ENCODE measurements at places on chromosomes 5 and 9. TPM values are rescaled to one million over a fixed set of nuclear protein-coding genes. Genes with fewer than 3 reads are reported as not detected.
A peak's percentile ranks its signal among the peaks of the same experiment; 100 is the strongest.

The GRM6 gene
- total RNA-seq, result not detected

The ANKRD31 gene
- total RNA-seq, result 0.42 TPM

GRCh38 chr5:142506046-142506445, 179.8 kb downstream of the FGF1 start:
- peaks cover 22% of the 10 kb centered on the region for H3K4me1 ChIP-seq
- H3K4me3 ChIP-seq, result no peak overlapping the region
- no peak overlapping the region for H3K27ac ChIP-seq
- peaks cover 4% of the 10 kb centered on the region for H3K27me3 ChIP-seq
- H3K36me3 ChIP-seq, result peaks cover 4% of the 10 kb centered on the region
- DNase-seq, result no peak

The C5orf46 gene
- total RNA-seq, result not detected

DNA sequence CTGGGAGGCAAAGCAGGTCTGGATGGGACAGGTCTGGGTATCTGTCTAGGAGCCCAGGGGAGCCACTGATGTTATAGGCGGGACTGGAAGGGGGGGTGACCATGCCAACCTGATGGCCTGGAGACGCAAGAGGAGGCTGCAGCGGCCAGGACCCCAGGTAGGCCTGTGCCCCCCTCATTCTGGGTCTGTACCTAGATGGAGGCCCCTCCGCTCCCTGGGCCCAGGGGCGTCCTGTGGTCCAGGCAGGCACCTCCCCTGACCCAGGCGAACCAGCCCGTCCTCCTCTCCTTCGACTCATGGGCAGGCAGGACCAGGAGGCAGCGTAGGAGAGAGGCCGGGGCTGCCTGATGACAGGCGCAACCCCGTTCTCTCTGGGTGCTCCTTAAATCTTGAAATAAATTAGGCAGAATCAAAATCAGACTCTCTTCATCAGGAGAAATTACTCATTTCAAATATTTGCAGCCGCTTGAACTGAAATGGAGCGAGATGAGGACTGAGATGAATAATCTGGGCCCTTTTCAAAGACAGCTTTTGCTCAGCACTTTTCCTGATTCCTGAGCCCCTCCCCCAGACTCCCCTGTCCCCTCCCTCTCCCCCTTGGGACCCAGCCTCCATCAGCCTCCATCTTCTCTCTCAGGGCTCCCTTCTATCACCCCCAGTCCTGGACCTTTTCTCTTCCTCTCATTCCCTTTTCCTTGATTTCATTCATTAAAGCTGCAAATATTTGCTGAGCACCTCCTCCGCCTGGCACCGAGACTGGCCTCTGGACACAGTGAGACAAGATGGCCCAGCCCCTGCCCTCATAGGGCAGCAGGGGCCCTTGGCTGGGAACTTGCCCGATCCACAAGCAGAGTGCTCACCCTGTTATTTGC, 46.8 kb upstream of the IER5L start:
- H3K27ac ChIP-seq, result peak overlapping the region; percentile 64
- DNase-seq, result no peak
- H3K36me3 ChIP-seq, result no peaks in the 10 kb centered on the region

DNA sequence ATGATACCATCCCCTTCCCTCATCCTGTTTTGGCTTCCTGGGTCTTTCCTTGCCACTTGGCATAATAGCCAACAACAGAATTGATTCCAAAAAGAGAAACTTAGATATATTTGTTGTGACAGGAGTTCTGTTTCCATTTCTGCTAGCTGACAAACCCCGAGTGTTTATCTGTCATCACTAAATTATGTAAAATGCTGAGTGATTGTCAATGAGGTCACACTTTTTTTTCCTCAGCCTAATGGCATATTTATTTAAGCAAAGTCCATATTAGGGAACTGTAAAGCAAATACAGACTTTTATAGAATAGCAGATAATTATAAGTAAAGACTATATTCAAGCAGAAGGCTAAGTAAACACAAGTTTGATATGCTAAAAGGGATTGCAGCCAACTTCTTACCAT, 64.0 kb downstream of the RGS7BP start:
- H3K27me3 ChIP-seq, result no peaks in the 10 kb centered on the region
- H3K36me3 ChIP-seq, result no peaks in the 10 kb centered on the region
- no peak overlapping the region for H3K27ac ChIP-seq
- H3K4me3 ChIP-seq, result no peak overlapping the region
- DNase-seq, result no peak
- H3K4me1 ChIP-seq, result peaks cover 4% of the 10 kb centered on the region

The SPARC gene
- 946 TPM for total RNA-seq

The TPPP gene
- 44.5 TPM for total RNA-seq

- H3K27me3 ChIP-seq, result no peaks in the 10 kb centered on the region
- H3K36me3 ChIP-seq, result no peaks in the 10 kb centered on the region
- no peak for DNase-seq
- no peak overlapping the region for H3K27ac ChIP-seq
- no peaks in the 10 kb centered on the region for H3K4me1 ChIP-seq
Observed at GRCh38 chr5:41822036-41822435, 48.2 kb downstream of the OXCT1 start.

DNA sequence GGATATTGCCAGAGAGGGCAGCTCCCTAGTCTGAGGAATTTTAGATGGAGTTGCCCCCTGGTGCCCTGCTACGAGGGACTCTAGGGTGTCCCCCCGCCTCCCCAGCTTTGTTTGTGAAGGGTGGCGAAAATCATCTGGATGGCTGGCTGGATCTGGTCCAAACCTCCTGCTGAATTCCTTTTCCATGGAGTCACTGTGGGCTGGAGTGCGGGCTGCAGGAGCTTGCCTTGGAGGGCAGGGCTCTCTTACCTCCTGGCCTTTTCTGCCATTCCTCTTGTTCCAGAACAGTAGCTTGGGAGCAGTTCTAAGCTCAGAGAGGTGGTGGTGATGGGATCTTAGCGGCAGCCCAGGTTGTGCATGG, 2.1 kb downstream of the SYNPO start:
- no peak overlapping the region for H3K4me3 ChIP-seq
- no peak overlapping the region for H3K27ac ChIP-seq
- peaks cover 6% of the 10 kb centered on the region for H3K36me3 ChIP-seq
- no peak for DNase-seq
- peaks cover 11% of the 10 kb centered on the region for H3K27me3 ChIP-seq

The C9orf50 gene
- 0.56 TPM for total RNA-seq

DNA sequence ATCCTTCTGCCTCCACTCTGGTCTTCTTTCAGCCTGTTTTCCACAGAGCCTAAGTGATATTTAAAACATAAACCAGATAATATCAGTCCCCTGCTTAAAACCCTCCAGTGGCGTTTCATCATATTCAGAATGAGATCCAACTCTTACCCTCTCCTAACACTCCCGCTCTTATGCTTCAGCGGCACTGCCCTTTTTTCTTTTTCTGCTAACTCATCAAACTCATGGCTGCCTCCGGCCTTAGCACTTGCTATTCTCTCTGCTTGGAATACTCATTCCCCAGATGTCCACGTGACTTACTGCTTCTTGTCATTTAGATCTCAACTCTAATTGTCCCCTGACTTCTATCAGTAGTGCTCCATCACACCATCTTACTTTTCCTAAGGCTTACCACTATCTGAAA, 73.6 kb downstream of the PIP5K1B start:
- no peaks in the 10 kb centered on the region for H3K27me3 ChIP-seq
- H3K4me3 ChIP-seq, result no peak overlapping the region
- no peak for DNase-seq

DNA sequence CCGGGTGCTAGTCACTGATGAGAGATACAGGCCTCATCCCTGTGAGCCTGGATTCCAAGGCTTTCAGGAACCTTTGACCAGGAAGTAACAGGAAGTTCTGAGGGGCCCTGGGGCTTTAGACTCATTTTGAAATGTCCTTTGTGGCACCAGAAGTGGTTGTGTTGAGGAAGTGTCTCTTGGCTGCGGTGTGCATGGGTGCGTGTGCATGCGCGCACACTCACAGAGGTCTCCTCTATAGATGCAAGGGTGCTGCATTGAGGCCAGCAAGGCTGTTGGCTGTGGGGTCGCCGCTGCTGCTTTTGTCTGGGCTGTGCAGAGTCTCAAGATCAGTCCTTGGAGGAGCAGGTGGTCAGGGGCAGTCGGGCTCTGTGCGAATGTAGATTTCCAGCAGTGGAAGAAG, 7.6 kb downstream of the RAB24 start:
- H3K27me3 ChIP-seq, result peaks cover 15% of the 10 kb centered on the region
- no peak for DNase-seq
- no peak overlapping the region for H3K4me3 ChIP-seq
- H3K27ac ChIP-seq, result peak overlapping the region; percentile 48

The GAPT gene
- total RNA-seq, result not detected

GRCh38 chr9:123787416-123787815, 142.5 kb downstream of the DENND1A start:
- no peaks in the 10 kb centered on the region for H3K27me3 ChIP-seq
- no peak for DNase-seq
- H3K36me3 ChIP-seq, result no peaks in the 10 kb centered on the region
- no peak overlapping the region for H3K4me3 ChIP-seq
- no peak overlapping the region for H3K27ac ChIP-seq

DNA sequence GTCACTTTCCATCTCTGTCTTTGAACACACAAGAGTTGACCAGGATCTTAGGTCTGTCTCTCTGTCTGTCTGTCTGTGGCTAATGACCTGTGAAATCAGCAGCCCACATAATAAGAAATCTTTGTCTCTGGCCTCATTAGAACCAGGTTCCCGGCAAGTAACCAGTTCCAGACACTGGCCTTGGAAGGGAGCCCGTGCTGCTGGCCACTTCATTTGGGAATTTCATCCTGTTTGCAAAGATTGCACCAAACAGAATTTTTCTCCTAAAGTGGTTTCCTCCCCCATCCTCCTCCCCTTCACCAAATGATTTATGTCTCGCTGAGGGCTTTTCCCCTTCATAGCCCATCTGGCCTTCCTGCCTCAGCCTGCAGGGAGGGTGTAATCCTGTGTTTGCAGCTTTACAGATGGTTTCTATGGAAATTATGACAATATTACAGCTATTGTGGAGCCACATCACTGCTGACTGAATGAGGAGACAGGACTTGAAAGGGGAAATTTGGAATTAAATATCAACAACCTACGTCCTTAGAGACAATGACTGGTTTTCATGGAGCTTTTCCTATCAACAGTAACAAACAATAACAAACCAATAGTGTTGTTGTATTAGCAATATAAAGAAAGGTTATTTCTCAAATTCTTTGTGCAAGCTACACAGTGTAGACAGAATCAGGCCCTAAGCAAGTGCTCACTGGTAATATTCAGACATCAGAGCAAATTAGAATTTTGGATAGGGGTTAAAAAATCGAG, 25.7 kb downstream of the DPYSL3 start:
- no peak overlapping the region for H3K27ac ChIP-seq
- H3K36me3 ChIP-seq, result no peaks in the 10 kb centered on the region
- H3K4me3 ChIP-seq, result no peak overlapping the region
- DNase-seq, result no peak

The FBXO4 gene
- 1.0 TPM for total RNA-seq

DNA sequence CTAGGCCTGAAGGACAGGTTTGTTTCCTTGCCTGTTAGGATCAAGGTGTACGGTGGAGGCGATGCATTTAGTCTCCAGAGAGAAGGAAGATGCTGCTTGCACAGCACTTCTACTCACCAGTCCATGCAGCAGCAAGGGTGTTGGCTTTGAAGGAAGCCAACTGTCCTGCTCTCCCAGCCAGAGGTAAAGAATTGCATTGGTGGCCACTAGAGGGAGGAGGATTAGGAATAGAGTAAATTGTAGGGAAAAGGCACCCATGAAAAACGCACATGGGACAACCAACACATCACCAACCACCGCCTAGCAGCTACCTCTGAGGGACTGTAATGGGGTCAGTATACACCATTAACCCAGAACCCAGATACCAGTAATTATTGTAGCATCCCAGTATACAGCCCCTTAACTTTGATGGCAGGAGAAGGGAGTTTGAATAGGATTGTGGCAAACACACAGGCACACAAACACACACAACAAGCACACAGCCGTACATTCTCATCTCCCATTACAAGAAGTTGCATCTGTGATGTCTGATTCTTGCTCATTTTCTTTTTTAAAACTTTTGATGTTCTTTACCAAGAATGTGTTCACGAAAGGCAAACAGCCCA, 267.7 kb downstream of the ADAMTS6 start:
- H3K27me3 ChIP-seq, result peaks cover 2% of the 10 kb centered on the region
- H3K27ac ChIP-seq, result no peak overlapping the region
- H3K36me3 ChIP-seq, result no peaks in the 10 kb centered on the region
- H3K4me3 ChIP-seq, result no peak overlapping the region
- no peaks in the 10 kb centered on the region for H3K4me1 ChIP-seq

DNA sequence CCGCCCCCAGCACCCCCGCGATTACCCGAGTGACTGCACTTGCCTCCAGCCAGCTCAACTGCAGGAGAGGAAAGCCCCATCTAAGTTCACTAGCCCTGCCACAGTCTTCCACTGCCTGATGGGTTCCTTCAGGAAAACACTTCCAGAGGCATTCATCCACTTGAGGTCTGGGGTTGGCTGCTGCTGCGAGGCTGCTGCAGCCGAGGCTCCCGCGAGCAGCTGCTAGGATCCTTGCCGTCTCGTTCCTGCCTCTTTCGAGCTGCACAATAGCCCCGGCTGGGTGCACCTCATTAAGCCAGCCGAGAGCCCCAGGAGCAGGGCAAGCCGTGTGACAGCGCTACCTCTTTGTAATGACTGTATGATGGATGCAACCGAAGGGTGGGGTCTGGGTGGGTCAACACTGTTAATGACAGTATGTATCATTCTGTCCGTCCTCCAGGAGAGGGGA, 24.2 kb upstream of the ELAVL2 start:
- peaks cover 19% of the 10 kb centered on the region for H3K4me1 ChIP-seq
- peak overlapping the region; percentile 98 for H3K27ac ChIP-seq
- no peaks in the 10 kb centered on the region for H3K36me3 ChIP-seq
- peaks cover 15% of the 10 kb centered on the region for H3K27me3 ChIP-seq

GRCh38 chr9:38651400-38652042, 31.1 kb upstream of the ANKRD18A start:
- peaks cover 3% of the 10 kb centered on the region for H3K27me3 ChIP-seq
- H3K27ac ChIP-seq, result no peak overlapping the region
- H3K36me3 ChIP-seq, result peaks cover 5% of the 10 kb centered on the region
- no peak overlapping the region for H3K4me3 ChIP-seq
- H3K4me1 ChIP-seq, result peaks cover 17% of the 10 kb centered on the region

- DNase-seq, result no peak
- H3K27ac ChIP-seq, result no peak overlapping the region
- H3K4me1 ChIP-seq, result no peaks in the 10 kb centered on the region
Observed at GRCh38 chr5:76303921-76304320, 99.2 kb upstream of the IQGAP2 start.

The ARL14EPL gene
- not detected for total RNA-seq
